Esophagus muscularis mucosa (tissue), 4 donors: ENCODE measurements at places on chromosomes 16 and 17. TPM values are rescaled to one million over a fixed set of nuclear protein-coding genes. Genes with fewer than 3 reads are reported as not detected.

DNA sequence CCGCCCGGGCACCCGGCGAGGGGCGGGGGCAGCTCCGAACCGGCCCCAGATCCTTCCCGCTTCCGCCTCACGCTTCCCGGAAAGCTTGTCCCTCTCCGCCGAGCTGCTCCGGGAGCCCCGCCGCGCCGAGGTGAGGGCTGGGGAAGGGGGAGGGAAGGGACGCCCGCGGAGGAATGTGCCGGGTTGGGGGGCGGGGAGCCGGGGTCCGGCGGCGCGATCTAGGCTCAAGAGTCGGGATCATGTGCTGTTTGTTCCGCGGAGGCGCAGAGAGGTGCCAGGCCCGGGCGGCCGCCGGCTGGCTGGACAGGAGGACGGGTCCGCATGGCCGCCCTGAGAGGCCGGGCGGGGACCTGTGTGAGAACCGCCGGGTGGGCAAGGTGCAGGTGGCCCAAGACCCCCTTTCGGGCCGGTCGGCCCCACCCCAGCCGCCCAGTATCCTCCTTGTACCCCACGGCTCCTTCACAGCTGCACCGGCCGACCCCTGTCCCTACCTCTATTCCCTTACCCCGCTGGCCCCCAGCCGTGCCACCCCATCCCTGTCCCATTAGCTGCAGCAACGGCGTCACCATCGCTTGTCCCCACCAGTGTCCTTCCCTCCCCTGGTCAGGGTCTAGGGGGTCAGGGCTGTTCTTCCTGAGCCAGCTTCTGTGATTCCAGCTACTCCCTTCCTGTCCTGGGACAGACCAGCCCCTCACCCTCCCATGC, 429 bp downstream of the KIF1C start:
- DNase-seq, result no peak

GRCh38 chr16:877242-878071, 76.9 kb upstream of the GNG13 start:
- no peak for DNase-seq

DNA sequence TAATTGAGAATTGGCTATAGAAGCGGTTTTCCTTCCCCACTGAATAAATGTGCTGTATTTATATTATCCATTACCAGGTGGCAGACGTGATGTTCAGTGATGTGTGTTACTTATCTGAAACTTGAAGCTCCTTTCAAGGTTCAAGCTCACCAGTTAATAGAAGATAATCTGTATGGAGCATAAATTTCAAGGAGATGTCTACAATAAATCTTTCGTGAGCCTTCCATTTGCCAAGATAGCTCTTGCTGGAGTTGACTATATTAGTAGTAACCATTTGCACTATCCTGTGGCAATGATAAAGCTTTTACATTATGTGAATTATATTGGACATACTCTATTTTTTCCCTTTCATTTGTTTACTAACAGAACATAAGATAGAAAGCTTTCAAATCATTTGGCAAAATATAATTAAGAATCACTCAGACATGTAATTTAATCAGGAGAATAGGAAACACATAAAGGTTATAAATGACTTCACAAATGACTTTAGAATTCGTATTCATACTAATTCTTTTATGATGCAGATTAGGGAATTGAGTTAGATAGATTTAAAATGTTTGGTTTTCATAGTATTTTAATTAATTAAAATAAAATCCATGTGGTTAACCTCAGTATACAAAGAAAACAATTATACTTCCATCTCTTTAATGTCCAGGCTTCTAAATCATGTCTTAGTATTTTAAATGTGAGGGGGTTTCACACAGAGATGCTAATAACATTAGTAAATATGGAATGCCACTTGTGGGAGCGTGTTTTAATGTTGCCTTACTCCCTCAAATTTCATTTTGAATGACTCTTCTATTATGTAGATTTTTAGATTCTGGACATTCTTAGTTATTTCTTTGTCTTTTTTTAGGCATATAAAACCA, 664.4 kb upstream of the CDH8 start:
- no peak for DNase-seq

DNA sequence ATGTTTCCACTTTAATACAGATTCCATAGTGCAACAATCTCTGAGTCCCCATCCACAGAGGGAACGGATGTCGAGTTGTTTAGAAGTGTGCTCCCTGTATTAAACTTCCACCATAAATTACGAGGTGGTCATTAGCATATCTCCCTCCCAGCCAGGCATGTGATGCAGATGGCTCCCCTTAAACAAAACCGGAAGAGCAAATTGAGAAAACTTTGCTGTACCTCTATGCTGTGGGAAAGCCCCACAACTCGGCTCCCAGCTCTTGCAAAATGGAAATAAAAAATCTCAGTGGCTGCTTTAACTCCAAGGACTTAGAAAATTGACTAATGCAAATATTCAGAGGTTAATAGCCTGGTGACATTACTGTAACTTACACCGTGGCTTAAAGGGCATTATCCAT, 290.9 kb downstream of the MAF start:
- no peak for DNase-seq

DNA sequence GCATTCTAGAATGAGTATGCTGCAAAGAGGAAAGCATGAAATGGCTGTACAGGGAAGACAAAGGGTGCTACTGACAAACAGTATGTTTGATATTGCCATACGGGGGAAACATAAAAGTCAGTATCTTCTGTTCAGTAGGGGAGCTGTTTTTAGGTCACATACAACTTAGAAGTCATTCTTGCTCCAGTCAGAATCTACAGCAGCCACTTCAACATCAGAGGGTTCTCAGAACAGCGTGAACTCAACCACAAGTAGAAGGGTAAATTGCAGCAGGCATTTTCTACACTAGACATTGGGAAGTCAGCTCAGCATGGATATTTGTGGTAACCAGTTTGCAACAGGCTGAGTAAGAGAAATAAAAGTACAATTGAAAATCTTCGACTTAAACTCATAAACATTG, 1241.8 kb upstream of the GOT2 start:
- no peak for DNase-seq

- DNase-seq, result no peak
Measured at GRCh38 chr16:66678337-66678736, 18.2 kb downstream of the CMTM4 start.

GRCh38 chr17:59107306-59107670, 608 bp upstream of the TRIM37 start:
- DNase-seq, result no peak

DNA sequence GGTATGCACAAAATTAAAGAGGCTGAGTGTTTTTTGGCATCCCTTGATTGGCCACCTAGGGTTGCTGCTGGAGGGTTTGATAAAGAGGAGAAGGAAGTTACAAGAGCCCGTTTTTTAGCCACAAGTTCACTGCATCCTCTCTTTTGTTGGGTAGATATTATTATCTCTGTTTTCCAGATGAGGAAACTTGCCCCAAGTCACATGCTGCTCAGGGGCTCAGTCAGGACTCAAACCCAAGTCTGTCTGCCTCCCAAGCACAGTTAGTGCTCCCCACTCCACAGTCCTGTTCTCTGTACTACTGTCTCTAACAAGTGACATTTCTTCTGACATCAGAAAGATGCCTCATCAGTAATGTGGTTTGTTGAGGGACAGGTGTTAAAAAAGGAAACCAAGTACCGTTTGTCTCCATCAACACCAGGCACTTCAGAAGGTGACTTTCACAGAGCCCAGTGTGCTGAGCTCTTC, 1.4 kb downstream of the NT5M start:
- DNase-seq, result no peak

DNA sequence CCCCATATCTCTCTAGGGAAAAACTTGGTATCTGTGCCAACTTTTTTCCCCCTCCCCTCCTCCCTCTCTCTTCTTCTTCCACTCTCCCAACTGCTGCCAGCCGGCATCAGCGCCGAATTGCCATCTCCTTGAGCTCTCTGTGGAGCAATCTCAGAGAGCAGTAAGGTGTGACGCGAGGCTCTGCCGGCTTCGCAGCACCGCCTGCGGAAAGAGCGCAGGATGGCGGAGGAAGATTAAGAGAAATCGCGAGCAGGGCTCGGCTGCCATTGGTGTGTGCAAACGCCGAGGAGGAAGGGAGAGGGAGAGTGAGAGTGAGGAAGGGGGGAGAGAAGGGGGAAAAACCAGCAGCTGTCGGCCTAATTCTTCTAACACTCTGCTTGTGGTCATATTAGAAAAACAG, 44.2 kb downstream of the NEUROD2 start:
- no peak for DNase-seq

DNA sequence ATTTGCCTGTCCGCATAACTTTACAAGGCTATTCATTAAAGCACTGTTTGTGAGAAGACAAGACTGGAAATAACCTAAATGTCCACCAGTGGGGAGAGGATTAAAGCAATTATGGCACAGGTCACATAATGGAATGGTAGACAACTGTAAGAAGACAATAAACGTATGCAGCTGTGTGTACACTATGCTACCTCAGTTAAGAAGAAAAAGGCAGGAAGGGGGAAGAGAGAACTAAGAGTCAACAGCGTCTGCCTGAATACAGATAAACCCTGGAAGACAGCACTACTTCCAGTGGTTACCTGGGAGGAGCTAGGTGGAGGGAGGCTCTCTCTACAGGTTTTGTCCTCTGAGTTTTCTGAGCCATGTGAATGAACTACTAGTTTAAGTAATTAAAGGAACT, 15.3 kb downstream of the CREBBP start:
- no peak for DNase-seq

GRCh38 chr16:83305092-83305491, 502.7 kb upstream of the HSBP1 start:
- DNase-seq, result no peak

- no peak for DNase-seq
Measured at GRCh38 chr17:50148226-50149090, 2.0 kb downstream of the PPP1R9B start.

- no peak for DNase-seq
Measured at GRCh38 chr16:88430524-88431446, 22.3 kb upstream of the ZFPM1 start.

DNA sequence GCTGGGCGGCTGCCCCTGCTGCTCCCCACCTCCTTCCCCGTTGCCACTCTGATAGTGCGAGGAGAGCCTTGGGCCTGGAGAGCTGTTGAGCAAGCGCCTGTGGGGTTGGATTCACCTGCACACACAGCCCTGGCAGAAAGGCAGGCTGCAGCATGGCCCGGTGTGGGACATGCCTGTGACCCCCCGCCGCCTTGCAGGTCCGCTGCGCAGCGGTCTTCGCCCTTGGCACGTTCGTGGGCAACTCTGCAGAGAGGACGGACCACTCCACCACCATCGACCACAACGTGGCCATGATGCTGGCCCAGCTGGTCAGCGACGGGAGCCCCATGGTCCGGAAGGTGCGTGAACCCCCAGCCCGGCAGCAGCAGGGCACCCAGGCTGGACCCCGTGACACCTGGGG, 106.8 kb upstream of the CHMP6 start:
- DNase-seq, result no peak

DNA sequence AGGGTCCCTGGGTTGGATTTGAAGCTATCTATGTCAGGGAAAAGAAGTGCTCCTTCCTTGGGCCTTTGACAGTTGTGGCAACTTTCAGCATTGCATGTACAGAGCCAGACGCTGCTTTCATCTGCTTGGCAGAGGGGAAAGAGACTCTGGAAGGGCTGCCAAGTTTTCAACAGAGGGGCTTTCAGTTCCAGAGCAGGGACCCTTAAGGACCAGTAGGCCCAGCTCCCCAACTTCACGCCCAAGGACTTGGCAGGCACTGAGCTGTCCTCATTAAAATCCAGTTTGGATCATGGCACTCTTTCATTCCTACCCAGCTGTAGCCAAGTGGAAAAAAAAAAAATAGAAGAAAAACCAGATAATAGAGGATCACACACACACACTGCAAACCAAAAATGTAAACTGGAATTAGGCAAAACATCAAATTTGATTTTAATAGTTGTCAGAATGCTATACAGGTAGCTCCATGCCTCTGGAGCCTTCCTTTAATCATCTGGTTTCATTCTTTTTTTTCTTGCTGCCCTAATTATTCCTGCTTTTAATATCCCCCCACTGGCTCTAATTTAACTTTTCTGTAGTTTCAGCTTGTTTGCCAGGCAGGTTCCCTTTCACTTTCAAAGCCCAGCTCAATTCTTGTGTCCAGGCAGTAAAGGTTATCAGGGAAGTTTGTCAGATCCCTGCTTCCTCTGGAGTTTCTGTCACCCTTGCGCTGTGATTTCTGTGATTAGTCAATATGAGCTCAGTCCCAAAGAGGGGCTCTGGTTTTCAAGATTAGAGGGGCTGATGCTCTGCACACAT, 702.6 kb upstream of the CDH8 start:
- no peak for DNase-seq

DNA sequence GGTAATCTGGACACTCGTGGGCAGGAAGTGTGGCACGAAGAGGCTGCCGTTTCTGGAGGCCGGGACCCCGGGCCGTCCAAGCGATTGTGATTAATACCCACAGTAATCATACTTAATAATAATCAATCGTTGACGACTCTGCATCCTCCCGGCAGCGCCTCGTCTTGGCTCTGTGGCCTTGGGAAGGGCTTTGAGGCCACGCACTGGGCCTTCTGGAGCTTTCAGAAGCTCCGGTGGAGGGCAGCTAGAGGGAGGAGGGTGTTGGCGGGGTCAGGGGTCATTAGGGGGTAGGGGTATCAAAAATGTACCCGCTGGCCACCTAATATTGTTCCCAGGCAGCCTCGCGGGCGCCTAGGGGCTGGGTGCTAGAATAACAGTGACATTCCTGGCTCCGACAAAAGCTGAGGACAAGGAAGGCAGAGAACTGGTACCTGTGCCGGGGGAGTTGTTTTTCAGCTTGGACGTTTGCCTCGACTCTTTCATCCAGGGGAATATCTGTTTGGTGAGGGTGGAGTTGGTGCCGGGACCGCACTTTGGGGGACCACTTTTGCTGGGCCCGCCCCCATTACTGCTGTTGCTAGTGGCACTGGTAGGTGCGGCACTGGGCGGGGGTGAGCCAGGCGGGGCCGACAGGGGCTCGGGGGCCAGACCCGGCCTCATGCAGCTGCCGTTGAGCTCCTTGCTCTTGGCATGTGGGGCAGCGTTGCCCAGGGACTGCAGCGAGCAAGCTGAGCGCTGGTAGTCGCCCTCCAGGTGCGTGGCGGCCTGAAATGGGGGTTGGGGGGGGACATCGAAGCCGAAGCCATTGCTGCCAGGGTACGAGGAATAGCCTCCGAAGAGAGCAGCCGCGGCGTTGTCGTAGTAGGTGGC, 6.9 kb upstream of the HOXB2 start:
- no peak for DNase-seq

DNA sequence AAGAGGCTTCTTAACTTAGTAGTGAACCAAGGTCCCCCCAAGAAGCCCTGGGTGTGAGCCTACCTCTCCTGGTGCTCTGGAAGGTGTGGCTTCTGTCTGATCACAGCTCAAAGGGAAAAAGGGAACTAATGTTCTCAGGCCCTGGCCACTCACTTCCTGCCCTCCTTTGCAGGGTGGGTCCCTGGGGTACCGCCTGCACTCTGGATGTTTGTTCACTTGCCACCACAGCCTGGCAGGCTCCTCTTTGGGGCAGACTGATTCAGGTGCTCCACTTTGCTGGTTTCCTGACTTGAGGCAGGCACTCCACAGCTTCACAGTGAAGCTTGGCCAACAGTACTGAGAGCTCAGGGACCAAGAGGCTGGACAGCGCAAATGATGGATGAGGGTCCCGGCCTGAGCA, 5.9 kb upstream of the MYO15A start:
- DNase-seq, result no peak

- no peak for DNase-seq
Measured at GRCh38 chr16:87344165-87344930, 27.2 kb upstream of the C16orf95 start.

The NRN1L gene
- total RNA-seq, result not detected

The PRSS27 gene
- 0.75 TPM for total RNA-seq

The KRT39 gene
- total RNA-seq, result not detected

The STX1B gene
- 1.2 TPM for total RNA-seq

The SLC35G6 gene
- not detected for total RNA-seq
